ENCODE measurements at places on chromosomes 11 and 22. TPM values are rescaled to one million over a fixed set of nuclear protein-coding genes. Genes with fewer than 3 reads are reported as not detected.
A peak's percentile ranks its signal among the peaks of the same experiment; 100 is the strongest.

TEF gene
- 27.5 TPM for total RNA-seq

EFCAB6 gene
- total RNA-seq = 8.8 TPM

HORMAD2 gene
- not detected for total RNA-seq

CST6 gene
- 1.1 TPM for total RNA-seq

OR52N4 gene
- total RNA-seq = 0.75 TPM

OR51B5 gene
- 0.99 TPM for total RNA-seq

NCF4 gene
- total RNA-seq = 27.2 TPM

GRCh38 chr22:44648821-44649565, 53.0 kb upstream of the PRR5 start:
- DNase-seq = no peak

- DNase-seq = peak; percentile 50
Measured at GRCh38 chr22:19430890-19431541, 517 bp downstream of the HIRA start.

GRCh38 chr11:45104790-45105084, 41.7 kb upstream of the PRDM11 start:
- DNase-seq = peak; percentile 36

GRCh38 chr11:84722583-84723108, 904.5 kb downstream of the DLG2 start:
- DNase-seq = no peak

DNA sequence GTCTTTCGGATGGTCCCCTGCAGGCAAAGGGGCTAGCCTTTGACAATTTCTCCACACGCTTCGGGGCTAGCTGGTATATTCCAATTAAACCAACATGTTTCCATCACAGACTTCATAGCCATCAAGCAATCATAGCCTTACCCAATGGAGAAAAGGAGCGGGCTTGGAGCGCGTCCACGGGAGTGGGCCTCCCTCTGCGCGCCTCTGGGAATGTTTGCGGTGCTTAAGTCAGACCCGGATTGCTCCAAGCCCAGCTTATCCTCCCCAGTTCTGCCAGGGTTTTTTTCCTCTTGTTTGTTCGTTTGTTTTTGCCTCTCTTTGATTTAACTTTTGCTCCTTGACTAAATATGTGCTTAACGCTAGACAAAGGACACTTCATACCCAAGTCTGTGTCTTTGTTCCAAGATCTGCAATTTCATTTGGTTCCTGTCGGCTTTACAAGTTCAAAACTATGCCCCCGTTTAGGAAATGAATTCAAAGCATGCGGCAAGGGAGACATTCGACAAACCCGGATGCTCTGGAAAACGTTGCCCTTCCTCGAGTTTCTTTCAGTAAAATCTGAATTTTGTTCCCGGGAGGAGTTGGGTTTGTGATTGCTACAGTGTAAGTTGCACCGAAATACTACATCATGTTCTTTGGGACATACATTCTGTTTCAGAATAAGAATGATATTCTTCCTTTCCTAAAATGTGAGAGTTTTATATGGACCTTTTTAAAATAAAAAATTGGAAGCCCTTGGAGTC, 1.0 kb upstream of the GLB1L2 start:
- DNase-seq = no peak

DNA sequence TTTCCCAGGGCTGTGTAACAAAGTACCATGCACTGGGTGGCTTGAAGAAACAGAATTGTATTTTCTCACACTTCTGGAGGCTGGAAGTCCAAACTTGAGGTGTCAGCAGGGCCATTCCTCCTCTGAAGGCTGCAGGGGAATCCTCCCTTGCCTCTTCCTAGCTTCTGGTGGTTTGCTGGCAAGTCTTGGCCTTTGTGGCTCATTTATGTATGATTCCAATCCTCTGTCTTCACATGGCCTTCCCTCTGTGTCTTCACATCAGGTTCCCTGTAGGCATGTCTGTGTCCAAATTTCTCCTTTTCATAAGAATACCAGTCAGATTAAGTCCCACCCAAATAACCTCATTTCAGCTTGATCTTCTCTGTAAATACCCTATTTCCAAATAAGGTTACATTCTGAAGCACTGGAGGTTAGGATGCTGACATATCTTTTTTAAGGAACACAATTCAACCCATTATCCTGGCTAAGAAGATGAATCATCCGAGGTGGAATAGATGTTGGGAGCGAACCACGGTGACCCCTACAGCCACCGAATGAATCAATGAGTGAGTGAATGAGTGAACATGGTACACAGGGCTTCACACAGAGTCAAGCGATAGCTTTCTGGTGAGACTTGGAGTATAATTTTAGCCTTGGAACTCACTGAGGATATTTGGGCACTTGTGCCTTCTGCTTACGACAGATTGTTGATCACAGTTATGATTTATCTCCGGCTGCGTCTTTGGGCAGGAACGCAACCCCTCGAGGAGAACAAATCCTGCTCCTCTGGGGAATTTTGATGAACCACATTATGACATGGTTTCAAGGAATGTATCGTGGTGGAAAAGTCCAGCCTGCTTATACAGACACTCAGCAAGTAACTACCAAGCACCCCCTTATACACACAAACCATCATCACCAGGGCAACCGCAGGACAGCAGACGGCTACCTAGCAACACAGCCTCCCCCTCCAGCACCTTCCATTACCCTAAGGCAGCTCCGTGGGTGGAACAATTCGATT, 34.3 kb upstream of the MICAL2 start:
- DNase-seq = no peak

DNA sequence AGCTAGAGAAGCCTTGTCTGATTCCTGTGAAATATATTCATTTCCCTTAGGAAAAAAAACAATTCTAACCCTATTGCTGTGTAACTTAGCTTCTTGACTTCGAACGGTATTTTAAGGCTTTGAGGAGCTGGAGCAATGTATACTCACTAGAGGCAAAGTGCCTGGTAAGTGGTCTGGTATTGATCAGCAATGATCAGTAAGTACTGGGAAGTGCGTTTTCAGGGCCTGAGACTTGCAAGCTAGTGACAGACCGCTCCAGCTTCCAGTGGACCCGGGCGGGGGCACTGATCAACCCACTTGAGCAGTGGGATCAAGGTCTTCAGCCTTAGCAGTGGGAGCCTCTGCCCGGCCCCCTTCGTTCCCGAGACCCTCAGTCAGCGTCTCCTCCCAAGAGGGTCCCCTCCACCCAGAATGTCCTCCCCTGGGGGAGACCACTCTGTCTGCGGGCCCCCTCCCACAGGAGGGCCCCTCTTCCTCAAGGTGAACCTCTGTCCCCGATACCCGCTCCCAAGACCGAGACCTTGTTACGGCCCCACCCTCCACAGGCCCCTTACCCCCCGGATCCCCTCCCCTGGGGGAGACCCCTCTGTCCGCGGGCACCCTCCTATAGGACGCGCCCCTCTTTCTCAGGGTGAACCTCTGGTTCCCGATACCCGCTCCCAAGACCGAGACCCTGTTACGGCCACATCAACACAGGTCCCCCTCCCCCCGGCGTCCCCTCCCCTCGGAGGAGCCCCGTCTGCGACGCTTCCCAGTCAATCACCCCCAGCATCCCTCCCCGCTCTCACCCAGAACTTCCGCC, 452 bp upstream of the ATXN10 start:
- DNase-seq = no peak

DNA sequence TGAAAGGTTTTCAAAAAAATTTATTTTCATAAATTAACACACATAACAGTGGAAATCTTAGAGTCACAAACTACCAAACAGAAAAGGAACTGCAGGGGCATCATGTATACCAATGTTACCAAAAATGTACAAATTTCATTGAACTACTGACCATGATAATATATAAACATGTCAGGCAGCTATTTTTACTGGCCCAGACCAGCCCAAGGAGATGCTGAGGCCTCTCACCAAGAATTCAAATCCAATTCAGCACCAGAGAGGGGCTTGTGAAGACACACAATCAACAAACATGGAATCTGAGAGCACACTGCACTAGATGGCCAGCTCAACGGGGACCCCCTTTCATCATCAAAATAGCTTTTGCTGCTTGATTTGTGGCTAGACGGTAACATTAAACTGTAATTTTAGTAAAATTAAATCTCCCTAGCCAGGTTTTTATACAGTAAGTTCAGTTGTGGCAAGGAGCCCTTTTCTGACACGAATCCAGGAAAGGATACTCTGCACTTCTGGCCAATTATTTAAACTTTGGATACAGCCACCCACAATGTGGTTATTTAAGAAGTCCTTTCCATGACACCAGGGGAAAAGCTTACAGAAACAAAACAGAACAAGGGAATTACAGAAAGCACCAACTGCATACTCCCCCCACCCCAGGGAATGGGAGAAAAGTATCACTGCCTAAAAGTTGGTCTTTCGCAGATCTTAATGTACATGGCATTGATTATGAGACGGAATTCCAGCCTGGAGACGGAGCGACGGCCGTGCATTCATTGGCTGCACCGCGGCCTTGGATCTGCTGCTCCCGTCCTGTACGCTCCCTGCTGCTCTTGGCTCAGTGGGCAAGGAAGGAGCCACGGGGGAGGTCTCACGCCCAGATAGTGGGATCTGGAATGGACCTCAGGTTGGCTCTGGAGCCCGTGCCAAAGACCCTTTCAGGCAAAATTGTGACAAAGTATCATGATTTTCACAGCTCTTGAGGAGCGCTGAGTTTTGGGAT, 19.6 kb upstream of the PISD start:
- no peak for DNase-seq

- no peak for DNase-seq
Measured at GRCh38 chr11:122664188-122664587, 8.7 kb downstream of the UBASH3B start.

- peak; percentile 22 for DNase-seq
Measured at GRCh38 chr11:117185736-117186430, 7.3 kb downstream of the SIDT2 start.

DNA sequence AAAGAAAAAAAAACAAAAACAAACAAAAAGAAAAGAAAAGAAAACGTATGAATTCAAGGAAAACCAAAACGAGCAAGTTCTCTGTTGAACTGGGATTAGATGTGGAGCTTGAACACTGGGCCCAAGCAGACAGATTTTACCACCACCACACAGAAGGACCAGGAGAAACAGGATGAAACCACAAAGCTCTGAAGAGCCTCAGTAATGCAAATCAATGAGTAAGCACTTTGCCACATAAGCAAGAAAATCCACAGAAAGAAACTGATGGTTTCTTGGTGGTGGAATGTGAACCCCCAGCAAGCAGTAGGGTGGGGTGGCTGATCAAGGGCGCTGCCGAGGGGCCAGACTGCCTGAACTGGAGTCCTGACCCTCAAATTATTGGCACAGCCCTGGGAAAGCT, 50.9 kb upstream of the NFRKB start:
- DNase-seq = no peak

DNA sequence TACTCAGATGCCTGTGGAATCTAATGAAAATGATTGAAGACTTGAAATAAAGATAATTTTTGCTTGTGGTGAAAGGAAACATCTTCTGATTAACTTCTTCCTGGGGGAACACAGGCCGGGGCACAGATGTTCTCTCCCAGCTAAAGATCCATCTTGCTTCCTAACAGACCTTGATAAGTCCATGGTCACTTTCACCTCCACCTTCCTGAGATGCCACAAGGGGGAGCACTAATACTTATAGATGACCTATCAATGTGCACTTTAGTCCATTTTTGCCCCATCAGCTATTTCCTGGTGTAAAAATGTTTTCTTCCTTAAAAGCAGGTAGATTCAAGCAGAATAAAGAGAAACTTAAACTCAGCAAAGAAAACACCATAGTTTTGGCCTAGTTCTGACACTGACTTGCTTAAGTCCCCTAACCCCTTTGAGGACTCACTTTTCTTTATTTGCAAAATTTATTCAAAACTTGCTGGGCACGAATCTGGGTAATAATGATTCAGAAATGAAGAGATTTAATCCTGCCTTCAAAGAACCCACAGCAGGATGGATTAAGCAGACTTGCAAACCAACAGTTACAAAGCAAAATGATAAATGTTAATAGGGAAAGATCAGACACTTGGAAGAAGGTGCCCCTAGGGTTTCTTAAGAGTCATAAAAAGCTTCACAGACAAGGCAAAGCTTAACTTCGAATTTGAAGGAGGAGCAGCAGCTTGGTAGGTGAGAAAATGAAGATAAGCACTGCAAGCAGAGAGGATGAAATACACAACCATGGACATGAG, 158.7 kb downstream of the RAB38 start:
- DNase-seq = peak; percentile 86

- no peak for DNase-seq
Measured at GRCh38 chr22:41920271-41920976, 5.5 kb upstream of the SHISA8 start.

DNA sequence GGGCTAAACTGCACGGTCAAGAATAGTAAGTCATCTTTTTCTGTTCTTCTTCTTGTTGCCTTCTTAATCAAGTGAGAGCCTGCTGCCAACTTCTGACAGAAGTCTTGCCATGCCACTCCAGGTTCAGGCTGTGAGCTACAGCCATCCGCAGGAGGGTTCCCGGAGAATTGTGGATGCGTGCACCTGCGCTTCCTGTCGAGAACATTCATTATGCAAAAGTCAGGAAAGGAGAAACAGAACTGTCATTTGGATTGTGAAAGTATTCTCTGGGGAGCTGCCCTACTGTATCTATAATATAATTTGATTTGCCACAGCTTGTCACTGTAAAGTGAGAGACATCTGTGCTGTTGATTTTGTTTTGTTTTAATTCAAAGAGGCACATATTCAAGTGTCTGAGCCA, 12.3 kb downstream of the IL17RA start:
- DNase-seq = no peak

- no peak for DNase-seq
Measured at GRCh38 chr11:9219572-9219971, 45.6 kb downstream of the DENND5A start.
